Right ventricle myocardium superior (tissue), 1 donor: ENCODE measurements at places on chromosomes 3 and 15. TPM values are rescaled to one million over a fixed set of nuclear protein-coding genes. Genes with fewer than 3 reads are reported as not detected.

The KLHL6 gene
- total RNA-seq = 0.65 TPM

The ARPP21 gene
- not detected for total RNA-seq

The DAZL gene
- not detected for total RNA-seq

The EMC7 gene
- total RNA-seq = 59.3 TPM

The GOLGA6B gene
- total RNA-seq = not detected

The SLC6A11 gene
- not detected for total RNA-seq

GRCh38 chr15:69531665-69532027 lies 79.0 kb downstream of the RPLP1 start:
- no peak for DNase-seq

DNA sequence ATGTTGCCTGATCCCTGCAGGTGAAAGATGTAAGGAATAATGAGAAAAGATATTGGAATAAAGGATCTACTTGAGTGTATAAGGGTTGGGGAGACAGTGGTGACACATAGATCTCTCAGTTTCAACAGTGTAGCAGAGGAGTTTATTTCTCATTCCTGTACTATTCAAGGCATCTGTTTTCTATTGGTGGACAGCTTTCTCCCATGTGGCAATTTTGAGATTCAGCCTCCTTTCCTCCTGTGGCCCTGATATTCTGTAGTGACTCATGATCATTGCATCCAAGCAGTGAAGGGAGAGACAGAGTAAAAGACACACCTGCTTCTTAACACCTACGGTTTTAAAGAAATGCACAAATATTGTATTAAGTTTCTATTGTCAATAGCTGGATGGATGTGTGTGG lies 327.6 kb downstream of the GRM7 start:
- DNase-seq = no peak

DNA sequence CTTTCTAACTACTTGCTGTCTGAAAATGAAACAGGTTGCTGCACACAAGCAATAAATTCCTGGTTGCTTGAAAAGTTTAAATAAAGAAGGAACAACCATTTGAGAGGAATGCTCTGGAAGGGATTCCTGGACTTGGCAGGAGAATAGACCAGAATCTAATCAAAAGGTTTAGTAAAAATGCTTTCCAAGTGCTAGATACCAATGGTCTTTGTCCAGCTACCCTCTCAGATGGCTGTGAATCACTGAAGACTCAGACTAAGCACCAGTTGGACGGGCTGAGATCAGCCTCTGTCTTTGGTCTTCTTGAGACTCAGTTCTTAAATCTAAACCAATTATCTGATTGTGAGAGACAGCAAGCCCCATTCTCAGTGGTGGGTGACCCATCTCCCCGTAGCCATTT lies 27.7 kb upstream of the LPP start:
- no peak for DNase-seq

GRCh38 chr3:69671082-69671952 lies 67.9 kb upstream of the MITF start:
- no peak for DNase-seq

GRCh38 chr3:126551839-126552687 lies 6.7 kb downstream of the C3orf22 start:
- DNase-seq = no peak

DNA sequence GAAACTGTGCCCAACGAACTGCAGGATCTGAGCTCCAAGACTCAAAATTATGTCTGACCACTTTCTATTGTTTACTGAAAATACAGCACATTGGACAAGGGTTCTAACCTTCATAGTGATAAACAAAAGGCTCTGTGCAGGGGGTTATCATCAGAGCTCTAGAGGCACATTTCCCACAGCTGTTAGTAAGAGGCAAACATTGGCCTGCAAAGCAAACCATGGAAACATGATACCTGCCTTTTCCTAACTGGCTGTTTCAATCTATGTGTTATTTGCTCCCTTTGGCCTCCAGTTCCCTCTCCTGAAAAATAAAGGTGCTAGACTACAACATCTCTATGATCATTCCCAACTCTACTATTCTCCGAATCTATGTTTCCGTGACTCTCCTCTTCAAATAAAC lies 159.7 kb upstream of the ARHGEF26 start:
- DNase-seq = no peak

GRCh38 chr3:178082326-178082906 lies 453.8 kb upstream of the KCNMB2 start:
- DNase-seq = no peak

DNA sequence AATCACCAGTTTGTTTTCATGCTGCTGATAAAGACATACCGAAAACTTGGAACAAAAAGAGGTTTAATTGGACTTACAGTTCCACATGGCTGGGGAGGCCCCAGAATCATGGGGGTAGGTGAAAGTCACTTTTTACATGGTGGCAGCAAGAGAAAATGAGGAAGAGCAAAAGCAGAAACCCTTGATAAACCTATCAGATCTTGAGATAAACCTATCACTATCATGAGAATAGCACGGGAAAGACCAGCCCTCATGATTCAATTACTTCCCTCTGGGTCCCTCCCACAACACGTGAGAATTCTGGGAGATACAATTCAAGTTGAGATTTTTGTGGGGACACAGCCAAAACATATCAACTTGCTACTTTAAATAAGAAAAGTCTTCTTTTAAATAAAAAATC lies 28.9 kb downstream of the CD200R1L start:
- DNase-seq = no peak

GRCh38 chr3:129046732-129047552 lies 13.6 kb upstream of the GP9 start:
- DNase-seq = no peak
